ENCODE measurements at places on chromosomes 16 and 17.
A peak's percentile ranks its signal among the peaks of the same experiment; 100 is the strongest.

DNA sequence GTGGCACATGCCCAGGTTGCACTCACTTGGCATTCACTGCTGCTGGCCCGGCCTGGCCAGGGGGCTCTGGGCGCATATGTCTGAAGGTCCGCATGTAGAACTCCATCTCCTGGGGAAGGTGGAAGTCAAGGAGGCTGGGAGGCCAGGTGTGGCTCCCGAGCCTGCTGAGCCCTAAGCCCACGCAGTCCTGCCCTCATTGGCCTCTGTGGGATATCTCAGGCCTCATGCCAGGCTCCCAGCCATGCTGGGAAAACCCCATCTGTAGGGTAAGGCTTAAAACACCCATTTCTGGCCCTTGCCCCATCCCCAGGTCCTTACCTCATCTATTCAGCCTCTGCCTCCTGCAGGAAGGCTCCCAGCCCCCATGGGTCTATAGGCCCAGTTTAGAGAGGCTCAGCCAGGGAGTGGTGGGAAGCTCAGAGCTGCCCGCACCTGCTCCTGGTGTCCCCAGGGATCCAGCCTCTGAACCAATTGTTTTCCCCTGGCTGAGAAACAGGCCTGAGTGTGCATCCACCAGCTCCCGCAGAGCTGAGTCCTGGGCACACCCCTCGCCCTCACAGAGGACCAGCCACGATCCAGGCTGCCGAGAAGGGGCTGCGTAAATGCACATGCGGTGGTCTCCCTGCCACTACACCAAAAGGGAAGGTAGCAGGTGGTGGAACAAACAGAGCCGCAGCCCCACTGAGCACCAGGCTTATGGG, 2.3 kb upstream of the TPPP3 start:
- no peak for DNase-seq

- no peak for DNase-seq
Observed at GRCh38 chr16:14179116-14179515, 108.0 kb downstream of the MRTFB start.

DNA sequence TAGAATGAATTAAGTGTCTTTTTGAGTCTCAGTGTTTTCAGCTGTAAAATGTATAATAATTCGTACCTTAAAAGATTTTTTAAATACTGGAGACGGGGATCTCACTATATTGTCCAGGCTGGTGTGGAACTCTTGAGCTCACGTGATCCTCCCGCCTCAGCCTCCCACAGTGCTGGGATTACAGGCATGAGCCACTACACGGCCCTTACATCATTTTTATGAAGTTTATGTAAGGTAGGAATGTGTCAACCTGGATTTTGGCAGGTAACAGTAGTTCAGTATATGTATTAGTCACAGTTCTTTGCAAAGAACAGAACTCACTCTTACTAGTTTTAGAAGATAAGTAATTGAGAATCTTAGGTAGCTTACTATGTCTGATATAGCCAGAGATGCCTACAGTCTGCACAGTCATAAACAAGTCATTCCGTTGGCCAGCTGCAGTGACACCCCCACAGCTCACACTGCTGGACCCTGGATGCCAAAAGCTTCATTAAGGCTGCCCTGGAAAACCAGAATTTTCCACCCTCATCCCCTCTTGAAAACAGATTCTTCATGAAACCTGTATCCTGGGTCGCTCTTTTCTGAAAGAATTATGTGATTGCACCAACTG, 583 bp upstream of the COX6A2 start:
- no peak for DNase-seq

GRCh38 chr16:85554889-85555718, 58.0 kb upstream of the GSE1 start:
- DNase-seq = peak; percentile 74

GRCh38 chr16:58276346-58276951, 18.4 kb downstream of the PRSS54 start:
- DNase-seq = no peak

DNA sequence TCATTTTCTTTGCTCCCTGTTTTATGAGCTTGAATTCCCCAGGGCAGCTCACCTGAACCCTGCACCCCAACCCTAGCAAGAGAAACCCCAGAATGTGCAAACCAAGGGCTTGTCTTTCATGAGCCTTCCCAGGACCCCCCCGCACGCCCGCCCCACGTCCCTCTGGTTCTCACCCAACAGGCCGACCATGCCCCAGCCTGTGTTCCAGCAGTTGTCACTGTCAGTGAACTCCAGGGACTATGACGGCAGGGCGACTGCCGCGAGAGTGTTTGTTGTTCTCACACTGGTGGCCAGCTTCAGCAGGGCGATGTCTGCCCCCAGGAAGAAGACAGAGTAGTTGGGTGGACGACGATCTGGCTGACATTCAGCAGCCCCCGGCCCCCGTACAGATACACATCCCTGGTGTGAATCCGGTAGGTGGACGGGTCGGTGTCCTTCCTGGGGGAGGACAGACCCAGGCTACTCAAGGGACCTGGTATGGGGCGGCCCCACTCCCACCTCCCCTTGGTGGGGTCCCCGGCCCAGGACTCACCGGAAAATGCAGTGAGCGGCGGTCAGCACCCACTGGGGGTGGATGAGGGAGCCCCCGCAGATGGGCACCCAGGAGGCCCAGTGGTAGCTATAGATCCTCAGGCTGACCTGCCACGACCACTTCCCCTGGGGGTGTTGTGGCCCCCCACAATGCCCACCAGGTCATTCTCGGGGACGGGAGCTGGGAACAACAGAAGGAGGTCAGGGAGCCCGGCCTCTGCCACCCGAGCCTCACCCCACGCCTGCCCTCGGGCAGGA, 20.1 kb downstream of the TPSD1 start:
- DNase-seq = no peak

GRCh38 chr17:10265100-10265810, 66.8 kb upstream of the GAS7 start:
- DNase-seq = no peak

Data from activated CD4-positive, alpha-beta T cell treated with anti-CD3 and anti-CD28 coated beads for 48 hours (primary cell).